GM12891 (cell line): ENCODE measurements at places on chromosomes 2 and 18.

DNA sequence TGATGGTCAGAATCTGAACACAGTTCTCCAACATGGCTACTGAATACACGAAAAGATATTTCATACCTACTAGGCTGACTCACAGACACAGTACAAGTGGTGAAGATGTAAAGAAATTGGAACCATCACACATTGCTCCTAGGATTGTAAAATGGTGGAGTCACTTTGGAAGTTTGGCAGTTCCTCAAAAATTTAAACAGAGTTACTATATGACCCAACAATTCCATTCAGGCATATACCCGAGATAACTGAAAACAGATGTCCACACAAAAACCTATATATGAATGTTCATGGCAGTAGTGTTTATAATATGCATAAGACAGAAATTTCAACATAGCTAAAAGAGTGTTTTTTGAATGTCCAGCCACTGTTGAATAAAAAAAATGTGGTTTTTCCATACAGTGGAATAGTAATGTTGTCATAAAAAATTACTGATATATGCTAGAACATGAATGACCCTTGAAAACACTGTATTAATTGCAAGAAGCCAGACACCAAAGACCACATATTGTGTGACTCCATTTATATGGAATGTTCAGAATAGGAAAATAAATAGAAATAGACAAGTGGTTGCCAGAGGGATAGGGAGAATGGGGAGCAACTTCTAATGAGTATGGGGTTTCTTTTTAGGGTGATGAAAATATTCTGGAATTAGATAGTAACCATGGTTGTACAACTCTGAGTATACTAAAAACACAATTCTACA is 10.1 kb downstream of the RMP24 start:
- no peak for DNase-seq

- no peak for DNase-seq
These were observed 615 bp upstream of the CCNT2 start for GRCh38 chr2:134917888-134918525.

GRCh38 chr2:100752628-100753333 is 67.2 kb upstream of the NPAS2 start:
- DNase-seq: no peak

- DNase-seq: no peak
These were observed 1.9 kb upstream of the ITGB6 start for GRCh38 chr2:160201849-160202539.

DNA sequence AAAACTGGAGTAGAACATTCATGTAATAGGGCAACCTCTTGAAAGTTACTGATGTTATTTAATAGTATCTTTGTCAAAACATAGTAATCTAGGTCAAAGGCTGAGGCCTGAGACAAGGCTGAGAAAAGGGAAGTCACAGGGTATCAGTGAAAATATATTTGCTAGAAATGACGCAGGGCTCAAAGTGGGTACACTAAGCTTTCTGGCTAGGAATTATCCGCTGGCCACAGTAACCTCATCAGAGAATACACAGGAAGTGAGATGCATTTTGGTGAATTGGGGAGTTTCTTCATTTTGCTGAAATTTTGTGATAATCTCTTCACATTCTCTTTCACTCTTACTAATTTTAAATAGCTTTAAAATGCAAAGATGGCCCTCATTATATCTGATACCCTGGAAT is 206.8 kb downstream of the OTX1 start:
- no peak for DNase-seq

- no peak for DNase-seq
These were observed 29.6 kb downstream of the DOK1 start for GRCh38 chr2:74584088-74584645.

GRCh38 chr2:214104219-214104618 is 306.6 kb upstream of the VWC2L start:
- DNase-seq: no peak

DNA sequence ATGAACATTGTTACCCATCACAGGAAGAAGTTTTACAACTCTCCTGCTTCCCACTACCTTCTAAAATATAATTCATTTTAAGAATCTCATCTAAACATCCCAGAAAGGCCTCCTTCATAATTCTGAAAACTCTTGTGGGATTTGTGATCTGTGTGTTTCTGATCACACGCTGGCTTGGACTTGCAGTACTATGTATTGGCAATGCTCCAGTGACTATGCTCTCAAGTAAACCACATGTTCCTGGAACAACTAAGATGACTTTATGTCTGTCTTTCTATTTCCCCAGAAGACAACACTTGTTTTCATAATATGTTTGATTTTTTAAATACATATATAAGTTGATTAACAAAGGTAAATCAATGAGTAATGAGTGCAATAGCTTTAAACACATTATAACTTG is 376.6 kb upstream of the NETO1 start:
- no peak for DNase-seq

DNA sequence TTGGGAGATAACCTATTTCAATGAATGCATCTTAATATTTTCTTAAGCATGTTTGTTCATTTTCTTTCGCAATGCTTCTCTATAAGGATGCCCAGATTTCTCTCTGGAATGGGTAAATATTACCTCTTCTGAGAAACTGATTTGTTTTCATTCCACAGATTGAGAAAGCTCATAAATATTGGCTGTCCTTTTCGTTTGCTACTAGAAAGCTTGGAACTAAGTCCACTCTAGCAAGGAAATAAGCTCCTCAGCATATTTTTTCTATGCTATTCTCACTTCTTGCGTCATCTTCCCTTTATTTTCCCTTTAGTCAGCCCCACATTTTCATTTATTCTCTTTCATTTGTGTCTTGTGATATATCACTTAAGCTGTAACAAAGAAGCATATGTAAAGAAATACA is 76.3 kb downstream of the ANTXR1 start:
- no peak for DNase-seq

DNA sequence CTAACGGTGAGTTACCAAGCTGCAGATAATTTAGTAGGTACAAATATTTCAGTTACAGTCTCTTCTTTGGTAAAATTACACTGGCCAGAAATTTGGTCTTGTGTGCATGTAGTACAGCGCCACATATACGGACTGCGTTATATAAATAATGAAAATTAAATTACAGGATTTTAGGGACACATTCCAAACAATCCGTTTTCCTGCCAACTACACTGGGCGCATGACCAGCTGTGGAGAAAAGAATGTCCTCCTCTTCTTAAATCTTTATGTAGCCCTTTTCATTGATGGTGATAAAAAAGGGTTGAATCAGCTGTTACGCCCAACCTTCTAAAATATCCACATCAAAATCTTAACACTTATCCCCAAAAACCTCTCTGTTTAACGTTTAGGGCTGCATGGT is 37.5 kb downstream of the TCF4 start:
- DNase-seq: no peak

GRCh38 chr2:214103276-214104001 is 307.4 kb upstream of the VWC2L start:
- DNase-seq: no peak

GRCh38 chr2:205868773-205869333 is 186.6 kb downstream of the NRP2 start:
- DNase-seq: no peak

- no peak for DNase-seq
These were observed 1005.4 kb downstream of the LRP1B start for GRCh38 chr2:141125432-141125831.

DNA sequence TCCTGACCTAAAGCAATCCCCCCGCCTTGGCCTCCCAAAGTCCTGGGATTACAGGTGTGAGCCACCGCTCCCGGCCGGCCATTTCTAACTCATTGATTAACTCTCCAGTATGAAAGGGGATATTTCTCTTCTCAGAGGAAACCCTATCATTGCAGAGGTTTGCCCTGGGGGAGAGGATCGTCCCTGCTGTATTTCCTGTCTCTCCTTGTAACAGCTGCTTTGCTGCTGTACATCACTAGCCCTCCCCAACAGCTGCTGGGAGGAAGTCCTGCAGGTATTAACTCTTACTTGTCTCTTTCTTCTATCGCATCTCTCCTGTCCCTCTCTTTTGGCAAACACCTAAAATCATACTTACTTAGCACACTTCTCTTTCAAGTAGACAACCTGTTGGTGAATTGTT is 219.0 kb upstream of the DSEL start:
- DNase-seq: no peak

GRCh38 chr18:63016270-63016669 is 300.9 kb downstream of the PHLPP1 start:
- DNase-seq: peak; percentile 41

DNA sequence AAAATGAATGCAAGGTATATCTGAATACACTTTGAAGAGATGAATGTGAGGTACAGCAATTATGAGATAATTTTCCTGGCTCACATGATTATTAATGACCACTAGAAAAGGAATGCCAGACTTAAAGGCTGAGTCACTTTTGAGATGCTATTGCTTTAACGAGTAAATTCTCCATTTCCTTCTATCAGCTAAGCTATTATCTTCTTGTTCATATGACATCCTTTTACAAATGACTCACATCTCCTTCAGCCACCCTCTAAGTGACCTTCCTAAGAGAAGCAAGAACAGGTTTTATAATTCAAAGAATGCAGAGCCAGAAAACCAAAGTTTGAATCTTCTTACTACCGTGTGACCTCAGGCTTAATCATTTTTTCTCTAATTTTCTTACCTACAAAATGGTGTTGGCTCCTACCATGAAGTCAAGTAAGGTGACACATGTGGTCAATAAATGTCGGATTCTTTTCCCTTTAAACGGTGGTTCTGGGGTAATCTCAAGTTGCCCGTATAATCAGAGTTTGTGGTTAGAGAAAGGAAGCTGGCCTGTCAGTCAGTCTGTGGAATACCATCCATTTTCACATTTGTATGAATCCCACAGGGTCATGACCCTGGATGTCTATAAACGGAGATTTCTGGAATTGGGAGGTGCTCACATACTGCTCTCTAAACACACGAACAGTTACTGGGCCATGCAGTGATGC is 184.0 kb upstream of the PID1 start:
- no peak for DNase-seq

DNA sequence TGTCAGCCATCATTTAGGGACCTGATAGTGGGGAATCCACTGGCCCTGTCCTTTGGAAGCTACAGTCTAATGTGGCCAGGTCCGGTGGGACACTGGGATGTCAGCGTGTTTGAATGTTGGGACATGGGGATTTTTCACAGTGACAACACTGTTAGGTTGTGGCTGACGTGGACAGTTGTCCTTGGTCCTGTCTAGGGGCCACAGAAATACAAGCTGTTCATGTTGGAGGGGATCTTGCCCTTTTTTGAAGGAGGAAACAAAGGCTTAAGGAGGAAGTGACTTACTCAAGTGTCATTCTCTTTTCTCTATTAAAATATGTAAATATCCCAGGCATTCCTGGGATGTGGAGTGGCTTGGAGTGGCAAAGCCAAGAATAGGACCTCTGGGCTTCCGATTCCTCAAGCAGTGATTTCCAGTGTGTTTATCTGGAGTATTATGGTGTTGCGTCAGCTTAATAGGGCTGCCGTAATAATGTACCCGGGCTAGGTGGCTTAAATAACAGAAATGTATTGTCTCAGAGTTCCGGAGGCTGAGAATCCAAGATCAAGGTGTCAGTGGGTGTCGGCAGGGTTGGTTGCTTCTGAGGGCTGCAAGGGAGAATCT is 8.5 kb downstream of the ACOXL start:
- no peak for DNase-seq

DNA sequence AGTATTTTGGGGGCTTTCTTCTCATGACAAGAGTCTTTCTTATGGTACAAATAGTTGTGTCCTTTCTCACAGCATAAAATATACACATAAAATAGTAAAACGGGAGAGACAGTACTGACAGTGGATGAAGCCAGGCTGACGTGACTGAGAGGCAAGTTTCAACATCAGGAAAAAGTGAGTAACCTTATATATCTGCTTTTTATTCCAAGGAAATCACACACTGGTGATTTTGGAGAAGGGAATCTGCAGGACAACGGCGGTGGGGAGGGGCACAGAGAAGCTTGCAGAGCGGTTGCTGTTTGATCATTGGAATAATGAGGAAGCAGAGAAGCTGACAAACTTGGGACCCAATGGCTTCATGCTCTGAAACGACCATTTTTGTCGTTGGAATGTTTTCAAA is 130.6 kb upstream of the ZNF236 start:
- DNase-seq: no peak

DNA sequence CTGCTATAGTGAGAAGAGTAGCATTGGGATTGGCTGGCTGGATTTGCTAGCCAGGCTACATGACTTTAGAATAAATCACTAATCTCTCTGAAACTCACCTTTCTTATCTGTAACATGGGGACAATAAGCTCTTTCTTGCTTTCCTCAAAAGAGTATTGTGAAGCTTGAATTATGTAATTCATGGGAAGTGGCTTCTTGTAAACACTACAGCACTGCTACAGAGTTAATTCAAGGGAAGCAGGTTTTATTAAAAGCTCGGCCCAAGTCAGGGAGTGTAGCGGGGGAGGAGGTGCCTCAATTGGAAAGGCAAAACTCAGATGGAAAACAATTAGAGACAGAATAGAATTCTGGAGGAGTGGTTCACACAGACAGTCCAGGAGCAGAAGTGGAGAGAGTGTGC is 100.9 kb upstream of the CELF4 start:
- no peak for DNase-seq

DNA sequence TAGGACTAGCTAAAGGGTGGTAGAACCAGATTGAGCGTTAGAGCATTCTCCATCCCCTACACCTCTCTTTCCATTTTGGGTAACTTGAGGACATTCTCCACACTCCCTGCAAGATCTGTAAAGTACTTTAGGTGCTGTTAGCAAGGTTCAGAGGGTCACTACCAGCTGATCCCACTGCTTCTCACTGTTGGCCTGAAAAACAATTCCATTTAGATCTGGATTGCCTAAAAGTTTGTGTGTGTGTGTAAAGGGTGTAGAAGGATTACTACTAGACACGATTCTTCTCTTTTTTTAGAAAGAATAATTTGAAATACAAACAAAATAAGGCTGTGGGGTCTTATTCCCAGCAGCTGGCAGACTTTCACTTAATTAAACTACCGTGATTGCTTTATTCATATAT is 95.1 kb upstream of the TMEM178A start:
- no peak for DNase-seq

GRCh38 chr2:186590759-186591505 is 1.1 kb downstream of the ITGAV start:
- DNase-seq: no peak

GRCh38 chr2:7653617-7654016 is 736.4 kb downstream of the RNF144A start:
- DNase-seq: no peak

DNA sequence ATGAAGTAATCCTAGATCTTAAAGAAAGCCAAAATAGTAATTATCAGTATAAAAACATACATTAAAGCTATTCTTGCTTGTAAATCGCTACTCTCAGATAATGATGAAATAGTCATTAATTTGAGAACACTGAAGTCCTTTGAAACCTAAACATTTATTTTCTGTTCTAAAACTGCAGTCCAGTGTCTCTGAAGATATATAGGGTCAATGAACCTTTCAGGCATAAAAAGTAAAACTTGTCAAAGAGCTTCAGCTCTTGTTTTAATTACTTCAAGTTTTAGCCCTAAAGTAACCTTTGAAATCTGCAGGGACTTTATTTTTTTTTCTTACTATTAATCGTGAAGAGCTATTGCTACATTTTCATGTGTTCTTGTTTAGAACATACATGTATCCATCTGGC is 116.3 kb downstream of the KYNU start:
- no peak for DNase-seq

- no peak for DNase-seq
These were observed 11.9 kb upstream of the TET3 start for GRCh38 chr2:73972846-73973245.

- DNase-seq: no peak
These were observed 63.0 kb downstream of the PARD6G start for GRCh38 chr18:80184243-80184772.
